Stimulated activated CD4-positive, alpha-beta T cell treated with anti-CD3 and anti-CD28 coated beads, Interleukin-12 subunit alpha, Interleukin-12 subunit beta, amount 100 ng/mL, for 48 hours (primary cell): ENCODE measurements at places on chromosomes 6 and 20.
A peak's percentile ranks its signal among the peaks of the same experiment; 100 is the strongest.

GRCh38 chr20:50282592-50283241 lies 92.1 kb downstream of the CEBPB start:
- no peak for DNase-seq

- DNase-seq: no peak
These were observed 14.4 kb downstream of the PTPRA start for GRCh38 chr20:2887715-2888114.

- DNase-seq: no peak
These were observed 16.9 kb downstream of the CGAS start for GRCh38 chr6:73435236-73435635.

- no peak for DNase-seq
These were observed 84.1 kb downstream of the TNFAIP3 start for GRCh38 chr6:137951064-137951597.

DNA sequence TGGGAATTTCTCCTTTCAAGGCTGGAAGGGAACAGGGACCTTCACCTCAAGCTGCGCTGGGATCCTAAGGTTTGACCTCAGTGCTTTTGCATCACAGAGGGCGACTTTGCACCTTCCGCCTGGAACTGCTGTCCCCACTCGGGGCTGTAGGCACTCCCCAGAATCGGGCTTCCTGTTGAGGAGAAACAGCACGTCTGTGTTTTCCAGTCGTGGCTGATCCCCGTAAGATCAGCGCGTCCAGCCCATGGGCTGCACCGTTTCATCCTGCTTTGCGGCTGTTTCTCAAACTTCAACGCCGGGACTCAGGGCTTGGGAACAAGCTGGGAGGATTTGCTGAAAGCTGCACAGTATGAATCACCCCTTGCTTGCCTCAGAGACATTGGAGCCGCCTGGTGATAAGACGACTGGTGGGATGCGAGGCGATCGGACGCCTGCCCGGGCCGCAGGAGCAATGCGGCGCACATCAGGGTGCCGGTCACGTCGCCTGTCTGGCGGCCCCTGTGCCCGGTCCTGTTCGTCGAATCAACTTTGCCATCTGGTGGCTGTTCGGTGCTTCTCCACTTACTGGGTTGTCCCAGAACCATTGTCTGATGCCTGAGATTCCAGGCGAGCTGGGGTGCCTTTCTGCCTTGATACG lies 53.6 kb upstream of the FRMD1 start:
- no peak for DNase-seq

DNA sequence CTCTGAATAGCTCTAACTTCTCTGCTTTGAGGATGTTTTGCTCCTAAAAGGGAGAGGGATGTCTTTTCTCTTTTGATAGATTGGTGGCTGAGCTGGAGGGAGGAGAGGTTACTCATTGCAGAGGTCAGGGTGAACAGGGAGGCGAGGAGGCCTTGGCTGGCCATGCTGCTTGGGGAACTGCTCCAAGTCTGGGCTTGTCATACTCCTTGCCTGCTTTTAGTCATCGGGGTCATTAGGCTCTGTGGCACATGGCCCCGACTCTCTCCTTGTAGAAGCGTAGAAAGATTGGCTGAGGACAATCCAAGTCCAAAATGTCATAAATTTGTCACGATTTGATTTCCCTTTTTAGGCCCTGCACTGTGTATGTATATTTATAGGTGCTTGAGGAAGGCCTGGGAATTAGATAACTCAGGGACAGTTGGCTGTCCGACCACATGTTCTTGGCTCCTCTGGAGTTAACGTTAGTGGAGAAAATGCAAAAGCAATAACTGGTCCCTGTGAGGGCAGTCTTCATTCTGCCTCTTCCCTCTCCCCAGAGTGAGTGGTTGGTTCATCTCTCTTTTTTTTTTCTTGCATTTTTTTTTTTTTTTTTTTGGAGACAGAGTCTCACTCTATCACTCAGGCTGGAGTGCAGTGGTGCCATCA lies 160.1 kb downstream of the SCP2D1 start:
- DNase-seq: no peak

- DNase-seq: no peak
These were observed 85.1 kb downstream of the AGPAT4 start for GRCh38 chr6:161188547-161189465.

- DNase-seq: no peak
These were observed 200.5 kb upstream of the FOXQ1 start for GRCh38 chr6:1111361-1111760.

- DNase-seq: no peak
These were observed 9.6 kb downstream of the CHD6 start for GRCh38 chr20:41608606-41609005.

- no peak for DNase-seq
These were observed 4.0 kb downstream of the TTPAL start for GRCh38 chr20:44479643-44480042.

- DNase-seq: no peak
These were observed 50.5 kb downstream of the SCAND1 start for GRCh38 chr20:35903843-35904242.

DNA sequence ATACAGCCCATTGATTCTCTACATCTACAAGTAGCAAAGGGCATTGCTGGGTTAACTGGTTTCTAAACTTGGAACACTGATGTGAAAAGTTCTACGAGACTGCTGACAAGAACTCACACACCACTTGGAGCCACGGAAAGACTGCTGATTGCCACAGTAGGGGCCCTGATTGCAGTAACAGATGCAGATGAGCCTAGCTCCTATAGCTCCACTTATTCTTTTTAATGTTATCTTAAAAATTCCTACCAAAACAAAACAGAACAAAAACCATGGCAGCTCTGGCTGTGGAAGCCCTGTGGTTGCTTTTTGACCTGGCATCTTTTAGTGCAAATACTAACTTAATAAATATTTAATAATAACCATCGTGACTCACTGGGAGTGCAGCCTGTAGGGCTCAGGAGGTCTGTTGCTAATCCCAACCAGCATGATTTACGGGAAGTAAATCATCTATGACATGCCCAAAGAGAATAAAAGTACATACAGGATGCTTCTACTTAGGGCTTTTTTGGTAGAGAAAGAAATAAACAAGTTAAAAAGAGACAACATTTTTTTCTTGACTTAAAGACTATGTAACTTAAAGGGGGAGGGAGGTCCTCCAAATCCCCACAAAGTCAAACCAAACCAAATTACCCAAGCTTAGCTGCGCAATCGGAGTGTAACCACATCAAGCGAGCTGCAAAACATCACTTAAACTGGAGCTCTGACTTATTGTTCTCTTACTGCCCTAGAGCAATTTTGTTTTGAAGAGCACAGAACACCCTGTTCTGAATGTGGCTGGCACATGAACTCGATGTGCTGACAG lies 87.2 kb downstream of the FKBP5 start:
- peak; percentile 10 for DNase-seq

DNA sequence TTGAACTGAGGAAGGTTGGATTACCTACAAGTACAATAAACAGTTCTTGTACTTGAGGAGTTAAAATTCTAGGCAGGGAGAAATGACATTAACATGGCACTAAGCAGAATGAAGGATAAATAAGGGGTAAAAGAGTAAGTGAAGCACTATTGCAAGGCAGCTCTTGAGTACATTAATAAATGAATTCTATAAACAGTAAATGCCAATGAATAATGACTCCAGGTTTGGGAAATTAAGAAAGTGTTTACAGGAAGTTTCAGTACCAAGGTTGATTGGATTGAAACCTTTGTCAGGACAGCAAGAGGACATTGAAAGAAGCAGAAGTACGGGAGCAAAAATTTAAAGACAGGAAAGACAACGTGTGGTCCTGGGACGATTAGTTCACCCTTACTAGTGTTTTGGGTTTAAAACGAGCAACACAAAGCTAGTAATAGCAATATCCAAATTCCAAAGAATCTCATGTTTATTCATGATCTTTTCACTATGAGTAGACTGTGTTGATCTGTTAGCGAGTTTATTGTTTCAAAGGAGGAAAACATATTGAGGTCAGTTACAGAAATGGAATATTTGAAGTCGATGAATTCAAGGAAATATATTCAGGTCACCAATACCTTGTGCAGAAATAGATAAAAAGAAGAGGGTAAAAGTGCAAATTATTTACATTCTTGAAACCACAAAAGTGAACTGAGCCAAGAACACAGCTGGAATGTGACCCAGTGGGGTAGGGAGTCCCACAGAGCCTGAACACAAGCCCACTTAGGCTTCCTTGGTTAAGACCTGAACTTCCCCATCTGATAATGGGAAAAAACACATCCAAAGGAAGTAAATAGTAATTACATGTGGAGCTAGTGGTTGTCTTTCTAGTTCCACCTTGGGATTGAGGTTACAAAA lies 80.8 kb downstream of the MKKS start:
- DNase-seq: no peak

DNA sequence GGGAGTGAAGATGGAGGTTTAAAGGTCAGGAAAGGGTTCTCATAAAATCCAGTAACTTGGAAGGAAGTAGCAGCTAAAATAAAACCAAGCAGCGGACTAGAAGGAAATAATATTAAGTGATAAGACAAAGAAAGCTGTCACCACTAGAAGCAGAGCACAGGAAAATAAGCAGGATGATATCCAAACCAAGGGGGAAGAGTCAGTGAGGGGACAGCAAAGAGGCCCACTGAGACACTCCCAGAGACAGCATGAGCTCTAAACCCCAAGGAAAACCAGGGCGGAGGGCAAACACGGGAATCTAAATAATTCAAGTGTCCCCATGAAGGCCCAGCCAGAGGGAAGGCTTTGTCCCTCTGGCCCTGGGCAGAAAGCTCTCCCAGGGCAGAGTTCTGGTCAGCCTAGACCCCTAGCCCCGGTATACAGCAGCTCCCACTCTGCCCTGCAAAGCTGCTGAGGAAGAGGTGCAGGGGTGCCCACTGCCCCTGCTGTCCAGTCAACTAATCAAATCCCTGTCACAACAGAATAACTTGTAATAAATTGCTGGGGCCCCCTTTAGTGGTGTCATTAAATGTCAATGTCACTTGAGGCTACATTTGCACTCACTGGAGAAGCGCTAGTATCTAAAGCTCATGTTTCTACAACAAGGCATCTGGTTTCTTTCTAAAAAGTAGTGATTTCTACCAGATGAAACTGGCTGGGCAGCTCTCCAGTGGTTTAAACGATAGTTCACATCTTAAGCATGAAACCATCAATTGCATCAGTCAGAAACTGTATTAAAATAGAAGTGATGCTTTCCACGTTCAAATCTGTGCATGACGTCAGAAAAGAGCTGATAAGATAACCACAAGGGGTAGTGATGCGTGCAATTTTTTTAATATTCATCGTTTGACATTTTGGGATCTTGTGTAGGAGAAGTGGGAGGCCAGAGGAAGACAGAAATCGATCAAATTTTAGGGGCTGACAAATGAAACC lies 13.6 kb downstream of the PDE10A start:
- no peak for DNase-seq

- no peak for DNase-seq
These were observed 13.6 kb upstream of the GPRC6A start for GRCh38 chr6:116842459-116842858.

- DNase-seq: no peak
These were observed 180.6 kb upstream of the CCN2 start for GRCh38 chr6:132131758-132132157.

GRCh38 chr6:2188397-2188796 lies 57.0 kb downstream of the GMDS start:
- no peak for DNase-seq

GRCh38 chr6:29521006-29521680 lies 33.4 kb upstream of the MAS1L start:
- no peak for DNase-seq

- no peak for DNase-seq
These were observed 153.8 kb downstream of the INSM1 start for GRCh38 chr20:20521736-20522135.

- no peak for DNase-seq
These were observed 11.9 kb downstream of the PRRC2A start for GRCh38 chr6:31632279-31632946.

DNA sequence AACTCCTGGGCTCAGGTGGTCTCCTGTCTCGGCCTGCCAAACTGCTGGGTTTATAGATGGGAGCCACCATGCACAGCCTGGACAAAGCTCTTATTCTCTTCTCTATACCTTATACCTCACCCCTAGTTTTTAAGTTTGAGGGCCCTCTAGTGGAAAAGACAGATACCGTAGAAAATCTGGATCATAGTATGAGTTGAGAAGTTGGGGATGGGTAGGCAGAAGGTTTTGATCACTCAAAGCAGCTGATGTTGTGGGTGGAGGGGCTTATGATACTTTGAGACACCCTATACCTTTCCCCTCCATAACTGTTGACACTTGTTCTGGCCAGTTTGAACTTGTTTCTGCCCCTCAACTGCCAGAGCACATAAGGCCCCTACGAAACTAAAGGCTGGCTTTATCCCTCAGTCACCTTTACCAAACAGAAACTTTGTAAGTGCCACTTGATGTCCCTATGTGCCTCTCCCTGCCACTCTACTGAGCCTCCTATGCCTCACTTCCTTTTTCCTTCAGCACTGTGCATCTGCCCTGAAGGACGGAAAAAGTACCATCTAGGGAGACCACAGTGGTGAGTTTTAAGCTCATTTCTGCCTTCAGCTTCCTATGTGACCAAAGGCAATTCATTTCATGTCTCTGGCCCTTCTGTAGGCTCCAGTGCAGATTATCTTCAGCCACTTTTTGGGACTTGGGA lies 28.6 kb downstream of the RALY start:
- no peak for DNase-seq

- no peak for DNase-seq
These were observed 31.7 kb upstream of the ASXL1 start for GRCh38 chr20:32326504-32326845.

DNA sequence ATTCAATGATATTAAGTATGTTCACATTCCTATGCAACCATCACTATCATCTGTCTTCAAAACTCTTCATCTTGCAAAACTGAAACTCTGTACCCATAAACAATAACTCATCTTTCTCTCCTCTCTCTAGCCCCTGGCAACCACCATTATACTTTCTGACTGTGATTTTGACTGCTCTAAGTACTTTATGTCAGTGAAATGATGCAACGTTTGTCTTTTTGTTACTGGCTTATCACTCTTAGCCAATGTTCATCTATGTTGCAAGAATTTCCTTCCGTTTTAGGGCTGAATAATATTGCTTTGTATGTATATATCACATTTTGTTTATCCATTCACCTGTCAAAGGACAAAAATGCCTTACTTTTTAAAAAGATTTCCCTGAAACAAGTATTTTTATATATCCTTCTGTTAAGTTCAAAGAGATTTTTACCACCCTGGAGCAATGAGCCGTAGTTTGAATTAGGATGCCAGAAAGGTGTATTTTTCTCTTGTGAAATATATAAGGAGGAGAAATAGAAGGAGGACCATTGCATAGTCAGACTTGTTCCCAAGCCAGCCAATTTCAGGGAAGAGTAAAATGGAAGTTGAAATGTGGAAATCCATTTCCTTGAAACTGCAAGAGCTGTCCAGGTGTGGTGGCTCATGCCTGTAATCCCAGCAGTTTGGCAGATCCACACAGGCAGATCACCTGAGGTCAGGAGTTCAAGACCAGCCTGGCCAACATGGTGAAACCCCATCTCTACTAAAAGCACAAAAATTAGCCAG lies 4.0 kb upstream of the CGAS start:
- no peak for DNase-seq

GRCh38 chr6:46054516-46054915 lies 38.9 kb upstream of the CLIC5 start:
- DNase-seq: no peak
